NCI-H2029 (cell line): ENCODE measurements at places on chromosomes 11 and 22.

DNA sequence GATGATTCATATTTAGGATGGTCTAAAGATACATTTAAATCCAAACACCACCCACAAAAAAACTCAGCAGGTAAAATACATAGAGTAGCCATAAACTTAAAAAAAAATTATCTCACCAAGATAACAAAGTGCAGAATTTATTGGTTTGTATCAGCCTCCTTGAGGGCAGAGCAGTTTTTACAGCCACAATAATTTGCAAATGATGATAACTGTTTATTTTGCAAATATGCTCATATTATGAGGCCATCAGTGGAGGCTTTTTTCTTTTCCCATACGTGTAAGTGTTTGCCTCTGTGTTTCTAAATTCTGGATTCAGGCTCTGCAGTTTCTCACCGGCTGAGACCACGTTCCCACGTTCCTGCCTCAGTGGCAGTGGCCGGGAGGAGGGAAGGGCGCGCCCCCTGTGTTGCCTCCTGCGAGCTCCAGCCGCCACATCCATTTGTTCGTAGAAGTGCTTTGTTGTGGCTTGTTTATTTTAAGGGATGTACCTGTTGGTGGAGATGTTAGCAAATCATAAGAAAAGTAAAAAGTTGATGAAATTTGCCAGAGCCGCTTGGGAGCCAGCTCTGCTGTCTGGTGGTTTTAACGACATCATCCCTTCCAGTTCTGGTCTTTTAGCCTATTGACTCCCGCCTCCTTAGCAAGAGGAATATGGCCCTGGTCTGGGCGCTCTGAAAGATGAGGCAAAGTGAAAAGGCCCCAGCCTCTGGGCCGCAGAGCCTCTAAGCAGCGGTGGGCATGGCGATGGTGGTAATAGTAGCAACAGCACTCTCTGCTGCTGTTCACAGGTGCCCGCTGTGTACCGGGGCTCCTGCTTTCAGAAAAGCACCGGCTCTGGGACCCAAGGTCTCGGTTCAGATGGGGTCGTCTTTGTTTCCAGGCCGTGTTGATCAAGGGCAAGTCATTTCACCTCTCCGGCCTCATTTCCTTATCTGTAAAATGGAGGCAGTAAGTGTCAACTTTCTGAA is 66.7 kb upstream of the PPARA start:
- DNase-seq = no peak

DNA sequence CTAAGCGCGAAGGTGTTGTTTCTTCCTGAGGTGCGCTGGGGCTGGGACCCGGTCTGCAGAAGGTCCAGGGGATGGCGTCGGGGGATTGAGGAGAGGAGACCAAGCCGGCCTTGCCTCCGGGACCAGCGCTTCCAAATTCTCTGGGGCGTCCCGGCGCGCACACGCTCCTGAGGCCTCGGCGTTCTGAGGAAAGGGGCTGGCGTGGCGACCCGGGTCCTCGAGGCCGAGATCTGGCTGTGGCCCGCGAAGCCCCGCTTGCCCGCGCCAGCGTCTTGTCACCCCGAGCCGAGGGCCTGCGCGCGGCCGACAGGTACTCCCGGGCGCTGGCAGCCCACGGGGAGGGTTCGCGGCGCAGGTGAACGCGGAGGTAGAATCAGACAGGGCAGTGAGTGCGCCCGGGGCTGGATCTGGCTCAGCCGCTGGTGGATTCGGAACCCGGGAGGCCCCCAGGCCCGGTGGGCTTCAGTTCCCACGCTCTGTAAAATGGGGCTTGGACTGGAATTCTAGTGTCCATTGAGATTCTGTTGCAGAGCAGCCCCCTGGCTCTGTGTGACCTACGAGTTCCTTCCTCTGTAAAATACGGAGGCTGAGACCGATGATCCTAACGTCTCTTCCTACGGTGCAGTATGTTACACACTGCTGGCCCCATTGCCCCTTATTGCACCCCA is 14.7 kb downstream of the SSH3 start:
- no peak for DNase-seq

- no peak for DNase-seq
Measured at GRCh38 chr11:119029069-119029339, 1.7 kb downstream of the SLC37A4 start.

DNA sequence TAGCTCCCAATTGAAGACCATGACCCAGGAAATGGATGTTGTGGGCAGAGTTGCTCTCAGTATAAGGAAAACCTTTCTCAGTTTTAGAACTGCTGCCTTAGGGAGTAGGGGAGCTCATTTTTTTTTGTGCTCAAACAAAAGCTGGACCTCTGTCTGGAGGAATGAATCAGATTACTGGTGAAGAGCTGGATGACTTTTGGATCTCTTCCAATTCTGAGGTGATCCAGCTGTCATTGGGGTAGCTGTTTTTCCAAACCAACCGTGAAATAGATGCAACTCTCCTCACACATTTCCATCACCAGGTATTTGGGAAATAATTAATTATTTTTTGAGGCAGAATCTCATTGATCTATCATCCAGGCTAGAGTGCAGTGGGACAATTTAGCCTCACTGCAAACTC is 251.3 kb upstream of the PLET1 start:
- DNase-seq = no peak

DNA sequence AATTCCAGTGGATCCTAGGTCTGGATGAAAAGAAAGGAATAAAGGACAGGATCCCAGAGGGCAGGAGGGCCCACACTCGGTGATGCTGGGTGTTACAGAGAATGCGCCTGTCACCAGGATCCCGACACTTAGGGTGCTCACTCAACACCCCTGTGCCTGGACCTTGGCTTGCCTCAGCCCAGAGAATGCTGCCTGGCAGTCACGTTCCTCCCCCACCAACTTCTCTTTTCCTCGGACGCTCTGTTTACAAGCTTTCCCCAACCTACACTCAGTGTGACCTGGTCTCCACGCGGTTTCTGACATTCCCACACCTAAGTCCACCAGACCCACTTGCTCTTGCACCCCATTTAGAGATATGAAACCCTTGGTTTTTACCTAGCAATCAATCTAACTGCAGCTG is 38.0 kb upstream of the ETS1 start:
- no peak for DNase-seq

- DNase-seq = no peak
Measured at GRCh38 chr11:119970555-119971304, 167.2 kb downstream of the TRIM29 start.

- no peak for DNase-seq
Measured at GRCh38 chr22:44159221-44159620, 21.5 kb upstream of the PARVG start.

DNA sequence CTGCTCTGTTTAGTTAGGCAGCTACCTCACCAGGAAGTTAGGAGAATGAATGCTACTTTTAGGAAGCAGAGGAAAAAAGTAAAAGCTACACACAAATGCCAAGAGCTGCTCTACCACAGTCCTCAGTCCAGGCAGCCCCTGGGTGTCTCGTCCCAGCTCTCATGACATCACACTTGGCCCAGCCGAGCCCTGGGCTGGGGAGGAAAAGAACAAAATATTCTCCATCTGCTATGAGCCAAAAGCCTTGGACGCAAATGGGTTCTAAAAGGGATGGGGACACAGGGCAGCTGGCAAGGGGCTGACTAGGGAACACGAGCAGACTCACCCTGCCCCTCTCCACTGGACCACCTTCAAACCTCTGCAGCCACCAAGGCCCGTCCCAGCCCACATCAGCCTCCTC is 26.1 kb downstream of the TMEM184B start:
- no peak for DNase-seq

DNA sequence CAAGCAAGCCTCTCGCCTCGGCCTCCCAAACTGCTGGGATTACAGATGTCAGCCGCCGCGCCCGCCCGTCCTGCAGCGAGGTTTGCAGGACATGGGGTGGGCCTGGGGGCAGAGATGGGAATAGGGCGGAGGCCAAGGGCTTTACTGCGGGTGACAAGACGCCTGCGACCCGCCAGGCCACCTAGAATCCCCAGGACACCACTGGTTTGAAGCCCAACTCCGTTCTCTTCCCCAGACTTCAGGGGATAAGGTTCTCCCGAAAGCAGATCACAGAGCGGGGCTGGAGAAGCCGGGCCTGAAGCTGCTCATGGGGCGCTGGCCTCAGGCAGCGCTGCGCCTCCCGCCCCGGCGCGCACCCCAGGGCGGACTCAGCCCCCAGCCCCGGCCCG is 354 bp downstream of the POLR2L start:
- no peak for DNase-seq

- DNase-seq = no peak
Measured at GRCh38 chr22:44669561-44669976, 32.4 kb upstream of the PRR5 start.

DNA sequence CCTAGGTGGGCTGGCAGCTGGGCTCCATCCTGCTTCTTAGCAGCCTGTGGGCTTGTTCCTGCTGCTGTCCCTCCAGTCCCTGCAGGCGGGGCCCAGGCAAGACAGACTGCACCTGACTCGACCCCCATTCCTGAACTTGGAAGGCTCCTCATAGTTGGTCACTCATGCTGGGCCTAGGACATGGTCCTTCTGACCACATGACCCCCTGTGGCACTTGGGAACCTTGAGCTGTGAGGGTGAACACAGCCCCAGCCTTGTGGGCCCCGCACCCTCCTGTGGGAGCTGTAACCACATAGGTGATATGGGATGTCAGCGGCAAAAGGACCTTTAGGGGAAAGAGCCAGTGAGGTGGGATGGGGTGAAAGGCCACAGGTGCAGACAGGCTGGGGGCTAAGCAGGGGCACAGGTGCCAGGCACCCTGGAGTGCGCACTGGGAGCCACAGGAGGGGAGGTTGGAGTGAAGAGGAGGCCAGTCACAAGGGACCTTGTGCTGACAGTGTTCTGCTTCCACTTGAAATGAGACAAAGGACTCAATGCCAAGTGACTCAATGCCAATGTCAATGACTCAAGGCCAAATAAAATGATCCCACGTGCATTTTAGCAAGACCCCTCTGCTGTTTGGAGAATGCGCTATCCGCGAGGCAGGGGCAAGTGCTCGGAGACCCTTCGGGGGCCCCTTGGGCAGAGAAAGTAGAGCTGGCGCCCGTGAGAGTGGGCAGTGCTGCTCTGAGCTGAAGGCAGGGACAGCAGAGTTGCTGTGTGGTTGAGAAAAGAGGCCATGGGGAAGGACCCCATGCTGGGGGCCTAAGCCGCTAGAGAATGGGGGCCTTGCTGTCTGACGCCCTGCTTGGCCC is 90.7 kb downstream of the MORC2 start:
- DNase-seq = no peak

DNA sequence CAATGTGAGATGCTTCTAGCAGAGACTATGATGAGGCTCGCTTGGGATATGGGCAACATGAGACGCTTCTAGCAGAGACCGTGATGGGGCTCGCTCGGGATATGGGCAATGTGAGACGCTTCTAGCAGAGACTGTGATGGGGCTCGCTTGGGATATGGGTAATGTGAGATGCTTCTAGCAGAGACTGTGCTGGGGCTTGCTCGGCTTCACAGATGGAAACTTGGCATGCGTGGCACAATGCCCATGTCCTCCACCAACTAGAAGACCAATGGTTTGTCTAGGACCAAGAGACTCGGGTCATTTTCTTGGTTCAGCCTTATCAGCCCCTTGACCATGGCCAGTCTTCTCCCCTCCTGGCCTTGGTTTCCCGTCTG is 7.1 kb downstream of the MYEOV start:
- no peak for DNase-seq

DNA sequence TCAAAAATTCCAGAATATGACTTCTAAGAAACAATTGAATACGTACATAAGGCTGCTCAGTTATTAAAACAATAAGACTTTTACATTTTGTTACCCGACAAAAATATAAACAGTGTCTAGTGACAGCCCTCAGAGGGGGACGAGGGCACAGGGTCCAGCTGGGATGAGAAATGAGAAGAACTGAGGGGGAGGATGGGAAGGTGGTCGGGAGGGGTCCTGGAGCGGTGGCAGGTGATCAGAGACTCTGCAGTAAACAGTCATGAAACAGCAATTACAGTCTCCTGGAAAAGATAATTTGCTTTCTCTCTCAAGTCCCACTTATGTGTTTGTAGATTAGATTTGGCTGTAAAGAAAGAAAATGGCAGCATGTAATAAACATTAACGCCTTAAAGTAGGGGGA is 56.0 kb downstream of the PACSIN2 start:
- no peak for DNase-seq

- DNase-seq = no peak
Measured at GRCh38 chr11:43546561-43547429, 133.7 kb upstream of the HSD17B12 start.

DNA sequence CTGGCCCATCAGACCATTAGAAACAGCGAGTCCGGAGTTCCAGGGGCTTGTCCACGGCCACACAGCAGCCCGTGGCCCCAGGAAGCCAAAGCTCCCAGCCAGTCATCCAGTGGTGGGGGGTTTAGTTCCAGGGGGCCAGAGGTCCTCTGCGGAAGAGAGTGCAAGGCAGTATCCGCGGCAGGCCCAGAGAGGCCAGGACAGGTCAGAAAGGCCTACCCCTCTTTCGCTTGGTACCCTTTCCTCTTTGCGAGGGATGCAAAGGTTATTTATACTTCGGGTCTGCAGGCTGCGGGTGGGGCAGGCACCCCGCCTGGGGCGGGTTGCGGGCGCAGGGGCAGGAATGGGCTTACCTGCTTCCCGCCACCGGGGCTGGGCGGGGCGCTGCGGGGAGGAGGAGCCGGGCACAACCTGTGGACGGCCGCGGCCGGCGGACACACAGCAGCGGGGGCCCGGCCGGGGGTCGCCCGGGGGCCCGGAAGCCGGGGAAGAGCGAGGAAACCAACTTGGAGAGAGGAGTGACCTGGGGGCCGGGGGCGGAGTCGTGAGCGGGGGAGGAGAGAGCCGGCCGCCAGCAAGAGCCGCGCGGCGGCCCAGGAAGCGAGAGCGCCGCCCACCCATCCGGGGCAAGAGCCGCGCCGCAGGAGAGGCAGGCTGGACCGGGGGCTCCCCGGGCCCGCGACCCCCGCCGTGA is at the start of gene SH3BP1:
SH3BP1 (plus strand) TSS at position 600 of the 691 bp plus-strand sequence. CDS start 119 bp downstream, outside the sequence.
- no peak for DNase-seq

DNA sequence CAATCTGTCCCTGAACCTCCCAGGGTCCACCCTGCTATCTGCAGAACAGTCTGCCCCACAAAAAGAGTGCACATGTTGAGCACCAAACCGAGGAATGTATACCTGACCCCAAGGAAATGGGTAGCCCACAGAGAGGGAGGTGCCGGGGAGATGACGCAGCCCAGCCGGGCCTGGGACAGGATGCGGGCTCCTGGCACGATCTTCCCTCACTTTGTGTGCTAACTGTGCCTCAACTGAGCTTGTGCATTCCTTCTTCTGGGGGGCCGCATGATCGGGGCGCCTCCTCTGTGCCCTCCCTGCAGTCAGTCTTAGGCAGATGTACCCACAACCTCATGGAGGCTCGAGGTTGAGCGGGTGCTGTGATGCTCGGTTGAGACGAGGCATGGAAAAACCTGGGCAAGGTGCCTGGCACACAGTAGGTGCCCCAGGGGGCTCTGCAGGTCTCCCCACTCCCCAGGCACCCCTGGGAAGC is 2.4 kb downstream of the GAS2L1 start:
- DNase-seq = no peak

DNA sequence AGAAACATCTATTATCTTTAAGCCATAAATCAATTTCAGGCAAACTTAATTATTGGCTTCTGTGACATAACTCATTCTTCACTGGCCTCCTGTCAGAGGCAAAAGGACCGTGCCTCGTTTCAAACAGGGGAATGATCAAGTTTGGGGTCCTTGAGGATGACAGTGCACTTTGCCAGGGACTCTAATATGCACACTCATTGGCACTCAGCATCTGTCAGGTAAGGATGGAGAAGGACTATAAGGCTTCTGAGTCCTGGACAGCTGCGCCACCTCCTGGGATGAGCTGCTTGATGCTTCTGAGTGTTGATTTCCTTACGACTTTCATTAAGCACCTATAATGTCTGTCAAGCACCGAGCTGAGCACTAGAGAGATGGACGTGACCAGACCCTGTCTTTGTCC is 20.2 kb downstream of the BPIFC start:
- DNase-seq = no peak
